ENCODE measurements at places on chromosomes 1 and 21. TPM values are rescaled to one million over a fixed set of nuclear protein-coding genes. Genes with fewer than 3 reads are reported as not detected.

- no peak for DNase-seq
Observed at GRCh38 chr1:6184083-6184783, 4.1 kb upstream of the CHD5 start.

DNA sequence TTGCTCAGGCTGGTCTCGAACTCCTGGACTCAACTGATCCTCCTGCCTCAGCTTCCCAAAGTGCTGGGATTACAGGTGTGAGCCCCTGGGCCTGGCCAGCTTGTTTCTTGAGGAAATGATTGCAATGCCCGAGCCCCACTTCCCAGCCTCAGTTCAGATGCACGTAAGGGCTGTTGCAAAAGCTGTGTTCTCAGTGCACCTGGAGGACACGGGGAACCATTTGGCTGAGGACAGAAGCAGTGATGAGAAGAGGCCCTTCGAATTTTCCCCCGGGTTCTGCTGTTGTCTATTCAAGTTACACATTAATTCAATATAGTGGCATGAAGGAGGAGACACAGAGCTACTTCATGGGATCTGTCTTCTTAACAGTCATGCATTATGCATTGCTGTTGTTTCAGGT, 78.8 kb upstream of the WDR26 start:
- DNase-seq: no peak

DNA sequence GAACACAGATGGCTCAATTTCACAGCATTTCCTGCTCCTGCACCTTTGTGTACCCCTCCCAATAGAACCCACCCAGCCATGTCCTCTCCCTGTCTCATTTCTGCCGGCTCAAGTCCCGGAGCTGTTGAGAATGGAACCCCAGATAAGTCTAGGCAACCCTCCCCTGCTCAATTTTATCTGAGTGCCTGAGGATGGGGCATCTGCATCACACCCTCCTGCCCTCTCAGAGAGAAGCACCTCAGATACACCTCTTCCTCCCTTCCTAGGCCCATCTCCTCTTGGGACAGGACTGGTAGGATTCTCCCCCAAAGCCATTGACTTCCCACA, 1.1 kb downstream of the KIF21B start:
- no peak for DNase-seq

- DNase-seq: no peak
Observed at GRCh38 chr1:172254521-172255222, 165.8 kb upstream of the C1orf105 start.

GRCh38 chr1:244998717-244999346, 134.5 kb upstream of the HNRNPU start:
- no peak for DNase-seq

DNA sequence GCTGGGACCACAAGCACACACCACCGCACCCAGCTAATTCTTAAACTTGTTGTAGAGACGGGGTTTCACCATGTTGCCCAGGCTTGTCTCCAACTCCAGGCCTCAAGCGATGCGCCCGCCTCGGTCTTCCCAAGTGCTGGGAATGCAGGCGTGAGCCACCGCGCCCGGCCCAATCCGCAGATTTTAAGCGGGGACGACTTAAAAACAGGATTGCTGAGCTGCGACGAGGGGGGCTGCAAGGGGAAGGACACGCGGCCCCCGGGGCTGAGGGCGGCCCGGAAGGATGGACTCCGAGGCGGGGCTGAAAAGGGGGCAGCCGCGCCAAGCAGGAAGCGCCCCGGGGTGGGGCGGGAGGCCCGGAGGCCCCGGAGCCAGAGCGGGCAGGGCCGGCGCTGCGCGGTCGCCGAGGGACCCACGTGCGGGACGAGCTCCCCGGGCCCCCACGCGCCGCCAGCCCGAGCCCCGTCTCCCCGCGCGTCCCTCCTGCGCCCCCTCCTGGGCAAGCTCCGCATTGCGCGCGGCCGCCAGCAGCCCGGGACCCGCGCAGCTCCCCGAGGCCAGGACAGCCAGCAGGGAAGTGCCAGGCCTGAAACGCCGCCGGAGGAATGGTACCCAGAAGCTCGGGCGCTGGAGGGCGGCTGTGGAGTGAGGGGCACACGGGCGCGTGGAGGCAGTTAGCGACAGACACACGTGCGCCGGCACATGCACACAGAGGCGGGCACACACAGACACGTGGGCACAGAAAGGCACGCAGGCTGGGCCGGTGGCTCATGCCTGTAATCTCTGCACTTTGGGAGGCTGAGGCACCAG, 5.5 kb upstream of the PRKCZ start:
- DNase-seq: peak; percentile 92

- DNase-seq: no peak
Observed at GRCh38 chr1:167837326-167837725, 76.6 kb downstream of the ADCY10 start.

GRCh38 chr1:26412180-26412840, 1.7 kb downstream of the LIN28A start:
- peak; percentile 79 for DNase-seq

DNA sequence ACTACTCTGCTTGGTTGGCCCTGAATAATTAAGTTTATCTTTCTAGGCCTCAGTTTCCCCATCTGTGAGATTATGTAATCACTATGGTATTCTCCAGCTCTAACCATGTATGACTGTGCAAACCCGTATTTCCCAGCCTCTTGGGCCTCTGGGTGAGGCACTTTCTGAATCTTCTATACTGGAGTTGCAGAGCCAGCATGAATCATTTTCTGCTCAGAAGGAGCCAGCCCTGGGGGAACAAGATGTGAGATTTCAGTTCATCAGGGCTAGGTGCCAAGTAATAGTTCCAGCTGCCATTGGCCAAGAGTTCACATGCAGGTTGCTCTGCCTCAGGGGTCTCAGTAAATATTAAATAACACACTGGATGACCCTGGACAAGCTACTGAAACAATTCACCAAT, 47.7 kb upstream of the USP24 start:
- no peak for DNase-seq

DNA sequence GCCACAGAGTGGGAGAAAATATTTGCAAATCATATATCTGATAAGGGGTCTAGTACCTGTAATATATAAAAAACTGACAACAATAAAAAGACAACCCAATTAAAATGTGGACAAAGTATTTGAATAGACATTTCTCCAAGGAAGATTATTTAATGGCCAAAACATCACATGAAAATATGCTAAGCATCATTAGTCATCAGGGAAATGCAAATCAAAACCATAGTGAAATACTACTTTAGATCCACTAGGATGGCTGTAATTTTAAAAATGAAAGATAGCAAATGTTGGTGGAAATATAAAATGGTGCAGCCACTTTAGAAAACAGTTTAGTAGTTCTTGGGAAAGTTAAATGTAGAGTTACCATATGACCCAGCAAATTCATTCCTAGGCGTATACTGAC, 118.7 kb upstream of the KIF26B start:
- DNase-seq: no peak

- DNase-seq: no peak
Observed at GRCh38 chr1:186492531-186493291, 31.8 kb upstream of the PDC start.

DNA sequence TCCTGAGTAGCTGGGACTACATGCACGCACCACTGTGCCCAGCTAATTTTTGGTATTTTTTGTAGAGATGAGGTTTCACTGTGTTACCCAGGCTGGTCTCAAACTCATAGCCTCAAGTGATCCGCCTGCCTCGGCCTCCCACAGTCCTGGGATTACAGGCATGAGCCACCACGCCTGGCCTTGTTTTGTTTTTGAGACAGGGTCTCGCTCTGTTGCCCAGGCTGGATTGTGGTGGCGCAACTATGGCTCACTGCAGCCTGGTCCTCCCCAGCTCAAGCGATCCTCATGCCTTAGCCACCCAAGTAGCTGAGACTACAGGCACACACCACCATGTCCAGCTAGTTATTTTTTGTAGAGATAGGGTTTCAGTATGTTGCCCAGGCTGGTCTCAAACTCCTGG, 26.0 kb downstream of the PARK7 start:
- DNase-seq: no peak

DNA sequence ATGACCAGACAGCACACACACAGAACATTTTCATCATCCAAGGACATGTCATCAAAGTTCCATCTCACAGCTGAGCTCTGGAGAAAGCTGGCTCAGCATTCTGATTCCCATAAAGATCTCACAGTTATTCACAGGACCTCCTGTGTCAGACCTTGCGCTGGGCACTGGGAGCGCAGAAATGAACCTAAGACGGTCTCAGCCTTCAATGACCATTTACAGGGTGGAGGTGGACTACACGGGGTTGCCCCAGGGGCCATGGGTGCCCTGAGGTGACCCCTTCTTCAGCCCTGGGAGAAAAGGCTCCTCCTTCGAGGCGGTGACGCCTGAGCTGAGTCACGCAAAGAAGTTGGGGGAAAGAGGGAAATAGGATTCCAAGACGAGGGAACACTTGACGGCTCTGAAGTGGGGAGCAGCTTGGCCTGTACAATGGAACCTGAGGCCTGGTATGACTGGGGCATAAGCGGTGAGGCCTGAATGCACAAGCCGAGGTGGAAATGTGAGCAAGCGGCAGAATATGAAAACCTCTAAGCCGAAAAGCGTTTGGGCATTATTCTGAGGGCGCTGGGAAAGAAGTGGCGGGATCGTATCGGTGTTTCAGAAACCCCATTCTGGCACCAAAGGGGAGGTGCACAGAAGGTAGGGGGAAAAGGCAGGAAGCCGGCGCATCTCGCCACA, 797 bp downstream of the CC2D1B start:
- DNase-seq: no peak

- no peak for DNase-seq
Observed at GRCh38 chr1:226308166-226308722, 720 bp downstream of the LIN9 start.

GRCh38 chr1:36576551-36577110, 93.9 kb upstream of the CSF3R start:
- DNase-seq: no peak

DNA sequence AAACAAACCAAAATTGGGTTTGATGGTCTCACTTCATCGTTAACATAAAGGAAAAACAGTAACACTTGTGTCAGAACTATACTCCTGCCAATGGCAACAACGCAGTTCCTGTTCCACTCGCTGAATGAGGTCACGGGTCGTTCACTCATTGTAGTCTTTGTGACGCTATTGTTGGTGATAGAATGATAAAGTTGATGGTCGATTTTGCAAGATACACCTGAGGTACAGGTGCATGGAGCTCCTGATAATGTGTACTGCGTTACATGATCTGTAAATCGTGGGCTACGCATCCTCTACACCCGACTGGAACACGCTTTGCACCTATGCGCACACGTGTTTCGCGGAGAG, 391 bp upstream of the CENPS start:
- no peak for DNase-seq

- DNase-seq: no peak
Observed at GRCh38 chr21:42583477-42584295, 69.7 kb upstream of the PDE9A start.

- DNase-seq: no peak
Observed at GRCh38 chr1:230049731-230050130, 17.3 kb upstream of the GALNT2 start.

DNA sequence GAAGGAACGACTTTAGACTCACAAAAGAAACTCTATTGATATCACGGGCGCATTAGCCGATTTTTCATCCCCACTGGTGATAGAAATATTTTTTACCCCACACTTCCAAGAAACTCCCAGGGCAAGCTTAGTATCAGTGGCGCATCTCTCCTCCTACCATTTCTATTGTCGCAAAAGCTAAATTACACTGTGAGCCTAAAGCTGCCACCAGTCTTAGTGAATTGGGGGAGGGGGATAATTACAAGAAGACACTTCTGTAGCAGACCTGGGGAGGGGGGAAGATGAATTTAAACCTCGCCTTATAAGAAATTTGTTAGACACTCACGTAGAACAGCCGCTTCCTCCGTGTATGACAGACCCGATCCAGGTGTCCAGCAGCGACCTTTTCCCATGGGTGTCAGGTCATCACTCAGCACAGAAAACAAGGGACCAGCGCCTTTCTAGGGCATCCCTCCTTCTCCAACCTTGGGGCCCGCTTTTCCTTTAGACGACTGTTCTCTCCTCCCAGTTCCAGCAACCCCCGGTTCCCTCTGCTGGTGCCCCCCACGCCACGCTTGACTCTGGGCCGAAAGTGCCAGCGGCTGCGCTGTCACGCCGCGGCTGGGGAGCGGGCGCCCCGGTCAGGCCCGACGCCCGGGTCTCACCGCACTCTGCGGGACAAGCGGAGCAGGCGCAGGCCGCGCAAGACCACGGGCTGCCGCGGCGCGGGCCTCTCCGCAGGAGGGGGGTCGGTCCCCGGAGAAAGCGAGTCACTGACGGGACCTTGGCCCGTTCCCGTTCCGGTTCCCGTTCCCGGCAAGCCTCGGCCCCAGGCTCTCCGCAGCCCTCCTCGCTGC, 821 bp downstream of the PHC2 start:
- peak; percentile 62 for DNase-seq

DNA sequence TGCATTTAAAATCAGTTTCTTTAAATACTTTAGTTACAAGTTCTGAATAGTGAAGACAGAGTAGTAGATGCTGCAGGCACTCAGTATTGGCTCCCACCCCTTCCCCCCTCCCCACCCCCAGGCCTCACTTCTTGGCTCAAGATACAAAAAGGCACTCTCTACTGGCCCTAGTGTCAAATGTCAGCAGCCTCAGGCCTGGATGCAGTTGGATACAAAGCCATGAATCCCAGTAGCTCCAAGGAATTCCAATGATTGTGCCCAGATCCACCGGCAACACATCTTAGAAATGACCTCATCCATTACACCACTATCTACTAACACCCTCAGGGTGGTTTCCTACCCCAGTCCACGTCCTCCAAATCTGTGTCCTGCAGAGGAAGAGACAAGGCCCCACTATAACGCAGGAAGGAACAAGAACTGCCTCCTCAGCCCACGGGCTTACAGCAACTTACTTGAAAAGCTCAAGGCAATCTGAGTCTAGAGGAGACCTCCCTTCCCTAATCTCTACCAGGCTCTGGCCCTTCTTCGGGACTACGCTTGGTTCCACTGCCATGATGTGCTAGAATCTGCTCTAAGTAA, 17.6 kb downstream of the ACADM start:
- DNase-seq: no peak

DNA sequence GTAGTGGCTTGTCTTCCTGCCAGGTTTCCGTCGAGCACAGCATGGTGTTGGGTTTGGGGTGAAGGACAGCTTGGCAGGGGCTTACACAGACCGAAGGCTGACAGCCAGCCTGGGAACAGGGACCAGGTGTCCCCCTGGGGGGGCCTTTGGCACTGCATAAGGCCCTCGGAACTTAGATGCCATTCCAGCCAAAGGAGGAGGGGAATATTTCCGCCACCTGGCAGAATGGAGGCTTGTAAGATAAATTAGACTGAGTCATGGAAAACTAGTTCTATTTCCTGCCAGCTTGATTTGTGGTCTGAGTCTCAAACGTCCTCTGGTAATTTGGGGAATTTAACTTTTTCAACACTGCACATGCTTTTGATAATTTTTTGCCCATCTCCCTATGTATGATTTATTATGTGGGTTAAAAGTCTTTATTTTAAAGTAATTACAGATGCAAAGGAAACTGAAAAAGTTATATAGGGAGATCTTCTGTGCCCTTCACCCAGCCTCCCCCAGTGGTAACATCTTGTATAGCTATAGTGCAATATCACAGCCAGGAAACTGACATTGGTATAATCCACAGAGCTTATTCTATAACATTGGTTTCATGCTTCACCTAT, 11.5 kb upstream of the TMEM51 start:
- DNase-seq: no peak

GRCh38 chr1:101185421-101185820, 51.4 kb upstream of the S1PR1 start:
- DNase-seq: no peak

The SLC1A7 gene
- polyA plus RNA-seq: 0.03 TPM

The PHLDA3 gene
- 25.5 TPM for polyA plus RNA-seq

The S100A1 gene
- polyA plus RNA-seq: 1.1 TPM

The LHX8 gene
- polyA plus RNA-seq: 0.50 TPM

The SLC16A4 gene
- polyA plus RNA-seq: 0.20 TPM

The S100A7 gene
- not detected for polyA plus RNA-seq

Data from H1 (cell line).